ENCODE measurements at places on chromosomes 4 and X.

DNA sequence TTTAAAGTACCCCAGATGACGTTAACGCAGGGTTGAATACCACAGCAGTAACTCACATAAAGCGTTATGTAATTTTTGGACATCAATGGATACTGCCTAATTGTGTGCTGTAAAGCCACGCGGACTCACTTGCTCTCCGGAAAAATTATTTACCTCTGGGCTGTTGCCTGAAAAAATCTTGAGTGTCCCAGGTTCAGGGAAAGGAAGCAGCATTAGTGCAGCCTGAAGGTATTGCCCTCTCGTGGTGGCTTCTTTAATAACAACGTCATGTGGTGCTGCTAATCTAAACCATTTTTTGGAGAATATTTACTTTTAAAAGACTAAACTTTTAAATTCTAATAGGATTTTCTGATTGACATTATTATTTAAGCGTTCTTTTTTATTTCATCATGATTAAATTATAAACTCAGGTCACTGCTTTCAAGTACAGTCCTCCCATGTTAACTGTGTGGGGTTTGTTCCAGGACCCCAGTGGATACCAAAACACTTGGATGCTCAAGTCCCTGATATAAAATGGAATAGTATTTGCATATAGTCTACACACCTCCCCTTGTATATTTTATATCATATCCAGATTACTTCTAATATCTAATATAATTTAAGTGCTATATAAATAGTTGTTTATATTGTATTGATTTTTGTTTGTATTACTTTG lies 384.8 kb downstream of the FAM133A start:
- no peak for DNase-seq

- no peak for DNase-seq
These were observed at the start of gene HTR2C for GRCh38 chrX:114583646-114584374. Gene HTR2C, plus strand, starts transcription at chrX:114584086. Its CDS starts 142,851 bp downstream, at chrX:114726937.

DNA sequence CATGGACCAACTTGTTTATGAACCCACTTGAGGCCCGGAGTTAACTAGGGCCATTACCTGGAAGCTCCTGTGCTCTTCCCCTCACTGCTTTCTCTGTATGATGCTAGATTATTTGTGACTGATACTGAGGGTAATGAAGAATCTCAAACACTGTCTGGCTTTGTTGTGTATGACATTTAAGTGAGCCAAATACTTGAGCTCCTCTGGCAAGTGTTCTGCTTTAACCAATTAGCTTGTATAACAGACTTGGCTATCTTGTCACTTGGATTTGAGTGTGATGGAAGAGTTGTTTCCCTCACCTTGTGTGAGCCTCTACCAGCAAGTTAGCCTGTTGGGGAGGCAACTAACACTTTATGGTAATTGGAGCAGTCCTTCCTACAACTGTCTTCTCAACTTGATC lies 42.7 kb downstream of the CCNG2 start:
- no peak for DNase-seq

- DNase-seq = no peak
These were observed 41.6 kb upstream of the ACSL4 start for GRCh38 chrX:109774706-109775105.

DNA sequence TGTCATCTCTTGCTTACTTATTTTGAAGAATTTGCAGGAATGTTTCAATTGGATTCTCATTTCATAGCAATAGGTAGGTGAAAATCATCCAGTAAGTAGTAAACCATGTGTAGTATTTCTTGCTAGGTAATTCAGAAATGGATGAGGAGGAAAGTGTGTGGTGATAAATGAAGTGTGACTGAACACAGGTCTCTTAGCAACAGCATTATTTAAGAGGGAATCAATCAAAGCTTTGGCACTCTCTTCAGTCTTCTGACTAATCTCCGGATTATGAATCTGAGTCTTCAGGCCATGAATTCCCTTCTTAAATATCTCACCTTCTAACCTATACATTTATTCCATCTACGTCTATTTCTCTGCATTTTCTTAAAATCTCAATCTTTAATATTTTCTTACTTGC lies 55.8 kb upstream of the ARHGAP24 start:
- no peak for DNase-seq

GRCh38 chrX:69386681-69387080 lies 117.4 kb upstream of the NALF2 start:
- DNase-seq = no peak

DNA sequence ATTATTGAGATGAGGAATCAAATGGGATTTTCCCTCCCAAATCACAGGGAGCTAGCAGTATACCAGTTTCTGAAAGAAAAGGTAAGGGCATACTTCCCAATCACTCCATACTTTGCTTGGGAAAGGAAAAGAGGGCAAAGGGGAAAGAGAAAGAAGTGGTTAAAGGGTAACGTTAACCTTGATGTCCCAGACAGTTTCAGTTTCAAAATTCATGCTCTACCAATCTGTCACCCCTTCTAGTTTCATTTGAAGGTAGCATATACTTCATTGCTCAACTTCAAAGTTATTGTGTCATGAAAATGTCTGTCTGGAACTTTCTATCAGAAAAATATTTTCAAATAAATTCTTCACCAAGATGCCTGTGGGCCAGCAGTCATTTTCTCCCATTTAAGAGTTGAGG lies 16.0 kb downstream of the TNMD start:
- DNase-seq = no peak

GRCh38 chrX:11380187-11380844 lies 87.1 kb downstream of the AMELX start:
- DNase-seq = no peak

DNA sequence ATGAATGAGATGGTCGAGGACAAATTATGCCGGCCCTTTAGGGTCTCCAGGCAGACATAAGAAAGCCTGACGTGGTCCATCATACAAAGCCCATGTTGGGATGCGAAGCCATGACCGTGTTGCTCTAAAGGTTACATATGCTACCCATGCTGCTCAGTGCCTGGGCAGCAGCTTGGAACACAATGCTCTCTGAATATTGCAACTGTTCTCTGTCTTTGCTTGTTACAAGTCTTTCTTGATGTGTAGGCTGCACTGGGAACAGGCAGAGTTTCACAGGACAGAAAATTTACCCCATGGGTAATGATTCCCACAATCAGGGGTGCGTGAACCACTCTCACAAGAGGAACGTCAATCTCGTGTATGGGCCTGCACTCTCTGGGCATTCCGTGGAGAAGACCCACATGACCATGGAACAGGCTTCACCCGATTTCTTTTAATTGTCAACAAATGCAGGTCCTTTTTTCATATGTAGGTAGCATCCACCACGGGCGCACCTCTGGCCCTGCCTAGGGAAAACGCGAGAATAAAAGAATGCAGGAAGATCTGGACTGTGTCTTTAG lies 66.3 kb downstream of the NBDY start:
- DNase-seq = no peak

DNA sequence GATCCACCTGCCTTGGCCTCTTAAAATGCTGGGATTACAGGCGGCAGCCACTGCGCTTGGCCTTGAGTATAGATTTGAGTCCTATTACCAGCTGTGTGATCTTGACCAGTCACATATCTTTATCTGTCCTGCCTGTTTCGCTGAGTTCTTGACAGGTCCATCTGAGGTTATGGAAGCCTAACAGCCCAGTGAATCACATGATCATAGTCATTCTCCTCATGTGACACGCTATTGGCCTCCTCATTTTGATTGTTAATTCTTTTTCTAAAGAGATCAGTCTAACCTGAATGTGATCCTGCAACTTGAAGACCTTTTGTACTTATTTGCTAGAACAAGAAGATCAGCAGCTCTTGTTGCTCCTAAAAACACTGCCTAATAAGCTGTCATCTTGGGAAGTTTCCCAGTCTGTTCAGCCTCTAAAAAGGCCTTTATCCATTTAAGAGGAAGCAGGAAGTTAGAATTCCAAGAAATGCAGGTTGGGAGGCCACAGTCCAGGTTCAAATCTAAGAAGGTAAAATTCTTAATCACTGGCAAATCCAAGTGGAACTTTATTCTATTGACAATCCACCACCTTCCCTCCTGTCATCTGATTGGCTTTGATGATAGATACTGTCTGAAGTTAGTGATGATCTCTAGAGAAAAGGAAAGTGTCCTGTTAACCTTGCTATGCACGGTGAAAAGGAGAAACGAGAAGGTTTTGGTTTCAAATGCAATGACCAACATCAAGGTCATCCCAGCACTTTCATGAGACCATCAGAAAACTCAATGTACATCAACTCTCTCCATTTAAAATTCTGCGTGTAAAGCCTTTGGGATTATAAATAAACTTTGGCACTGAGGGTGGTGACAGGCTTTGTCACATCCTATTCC lies 86.9 kb downstream of the CHRNA9 start:
- no peak for DNase-seq

DNA sequence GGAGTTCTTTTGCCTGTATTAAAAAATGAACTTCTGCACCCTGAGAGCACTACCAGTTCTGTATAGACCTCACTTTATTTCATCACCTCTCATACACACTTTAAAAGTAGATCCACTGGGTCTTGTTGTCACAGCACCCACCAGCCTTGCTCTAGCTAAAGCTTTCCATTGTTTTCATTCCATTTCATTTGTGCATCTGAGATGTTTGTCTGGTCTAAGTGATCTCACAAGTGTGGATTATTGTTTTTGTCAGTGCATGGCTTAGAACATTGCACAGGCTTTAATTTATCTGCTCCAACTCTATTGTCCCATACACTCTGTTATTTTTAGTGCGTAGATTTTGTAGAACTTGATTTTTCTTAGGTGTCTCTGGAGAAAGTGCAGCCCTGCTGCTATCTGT lies 1157.5 kb upstream of the PABPC4L start:
- DNase-seq = no peak

GRCh38 chrX:20362268-20363267 lies 95.9 kb upstream of the RPS6KA3 start:
- DNase-seq = no peak

DNA sequence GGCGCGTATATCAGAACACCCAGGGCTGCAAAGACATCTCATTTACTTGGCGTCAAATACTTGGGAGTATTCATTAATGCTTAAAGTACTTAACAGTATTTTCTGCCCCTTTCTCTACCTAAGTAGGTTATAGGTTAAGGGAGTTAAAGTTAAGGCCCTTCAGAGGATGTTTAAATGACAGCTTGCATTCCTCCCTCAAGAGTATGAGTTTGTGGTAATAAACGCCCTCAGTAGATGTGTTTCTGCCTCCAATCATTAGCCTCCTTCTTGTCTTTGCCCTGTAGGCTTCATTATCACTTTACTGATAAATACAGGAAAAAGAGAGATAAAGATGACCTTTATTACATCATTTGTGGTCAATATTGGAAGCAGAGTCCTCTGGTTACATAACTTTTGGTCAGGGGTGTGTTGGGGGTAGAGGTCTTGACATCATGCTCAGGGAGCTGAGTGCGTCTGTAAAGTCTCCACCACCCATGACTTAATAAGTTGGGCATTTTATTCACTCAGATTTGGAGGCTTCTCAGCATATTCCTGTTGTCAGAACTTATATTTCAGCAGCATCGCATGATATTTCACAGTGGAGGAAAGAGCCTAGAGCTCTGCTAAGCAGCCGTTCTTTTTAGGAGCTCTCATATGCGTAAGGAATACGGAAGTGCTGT lies 145.9 kb downstream of the CPE start:
- DNase-seq = no peak

GRCh38 chr4:74038425-74039314 lies at the start of gene CXCL3:
Gene CXCL3, minus strand, starts transcription at chr4:74038689. Its CDS starts 78 bp downstream, at chr4:74038611.
- no peak for DNase-seq

DNA sequence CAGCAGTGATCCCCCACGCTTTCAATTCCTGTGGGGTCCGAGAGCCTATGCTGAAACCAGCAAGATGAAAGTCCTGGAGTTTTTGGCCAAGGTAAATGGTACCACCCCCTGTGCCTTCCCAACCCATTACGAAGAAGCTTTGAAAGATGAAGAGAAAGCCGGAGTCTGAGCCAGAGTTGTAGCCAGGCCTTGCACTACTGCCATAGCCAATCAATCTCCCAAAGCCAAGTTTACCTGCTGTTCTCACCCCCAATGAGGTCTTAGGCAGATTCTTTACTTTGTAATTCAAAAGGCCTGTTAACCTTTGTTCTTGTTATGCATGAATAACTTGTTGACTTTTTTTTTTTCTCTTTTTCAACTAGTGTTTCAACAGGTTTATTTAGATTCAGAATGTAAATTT lies 4.0 kb downstream of the MAGEB2 start:
- no peak for DNase-seq

GRCh38 chr4:121156822-121157769 lies 7.0 kb downstream of the TNIP3 start:
- no peak for DNase-seq

- no peak for DNase-seq
These were observed 1.7 kb upstream of the MAGEH1 start for GRCh38 chrX:55450259-55450658.

DNA sequence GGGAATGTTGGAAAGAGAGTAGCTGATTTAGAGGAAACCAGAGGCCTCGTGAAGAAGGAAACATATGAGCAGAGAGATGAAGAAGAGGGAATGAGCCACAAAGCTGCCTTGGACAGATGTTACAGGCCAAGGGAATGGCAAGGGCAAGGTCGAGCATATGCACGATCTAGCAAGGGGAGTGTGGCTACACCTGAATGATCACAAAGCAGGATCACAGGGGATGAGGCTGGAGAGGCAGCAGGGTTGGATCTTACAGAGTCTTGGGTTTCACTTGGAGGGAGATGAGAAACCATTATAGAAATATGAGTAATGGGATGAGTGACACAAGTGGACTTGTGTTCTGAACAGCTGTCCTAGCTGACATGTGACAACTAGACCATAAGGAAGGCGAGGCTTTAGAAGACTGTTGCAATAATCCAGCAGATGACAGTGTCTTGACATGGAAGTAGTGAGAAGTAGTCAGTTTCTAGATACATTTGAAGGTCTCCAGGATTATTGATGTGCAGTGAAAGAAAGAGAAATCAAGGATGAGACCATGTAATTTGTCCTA lies 58.7 kb downstream of the RASGEF1B start:
- no peak for DNase-seq

DNA sequence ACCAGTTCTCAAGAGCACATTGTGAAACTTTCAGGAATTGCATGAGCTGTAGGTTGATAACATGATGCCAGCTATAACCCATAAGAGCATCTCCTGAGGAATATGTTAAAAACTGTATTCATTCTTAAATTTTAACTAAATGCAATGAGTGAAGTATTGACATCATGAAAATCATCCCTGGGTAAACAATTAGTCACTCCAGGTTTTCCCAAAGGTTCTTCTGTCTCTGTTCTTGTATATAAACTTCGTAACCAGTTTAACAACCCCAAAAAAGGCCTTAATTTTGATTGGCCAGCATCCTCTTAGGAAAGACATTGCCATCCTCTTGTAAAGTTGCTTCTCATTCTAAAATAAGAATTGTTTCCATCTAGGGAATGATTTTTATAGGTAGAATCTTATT lies 80.4 kb downstream of the TET2 start:
- DNase-seq = no peak
